Mucosa of gallbladder (tissue), 1 donor: ENCODE measurements at places on chromosomes 1 and 21. TPM values are rescaled to one million over a fixed set of nuclear protein-coding genes. Genes with fewer than 3 reads are reported as not detected.

DNA sequence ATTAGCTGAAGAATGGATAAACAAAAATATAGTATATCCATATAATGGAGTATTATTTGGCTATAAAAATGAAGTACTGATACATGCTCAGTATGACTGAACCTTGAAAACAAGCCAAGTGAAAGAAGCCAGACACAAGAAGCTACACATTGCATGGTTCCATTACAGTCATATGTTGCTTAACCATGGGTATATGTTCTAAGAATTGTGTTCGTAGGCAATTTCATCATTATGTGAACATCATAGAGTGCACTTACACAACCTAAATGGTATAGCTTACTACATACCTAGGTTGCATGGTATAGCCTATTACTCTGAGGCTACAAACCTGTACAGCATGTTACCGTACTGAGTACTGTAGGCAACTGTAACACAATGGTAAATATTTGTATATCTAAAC, 28.6 kb upstream of the FCAMR start:
- no peak for DNase-seq

GRCh38 chr1:91070298-91070697, 48.5 kb upstream of the ZNF644 start:
- no peak for DNase-seq

DNA sequence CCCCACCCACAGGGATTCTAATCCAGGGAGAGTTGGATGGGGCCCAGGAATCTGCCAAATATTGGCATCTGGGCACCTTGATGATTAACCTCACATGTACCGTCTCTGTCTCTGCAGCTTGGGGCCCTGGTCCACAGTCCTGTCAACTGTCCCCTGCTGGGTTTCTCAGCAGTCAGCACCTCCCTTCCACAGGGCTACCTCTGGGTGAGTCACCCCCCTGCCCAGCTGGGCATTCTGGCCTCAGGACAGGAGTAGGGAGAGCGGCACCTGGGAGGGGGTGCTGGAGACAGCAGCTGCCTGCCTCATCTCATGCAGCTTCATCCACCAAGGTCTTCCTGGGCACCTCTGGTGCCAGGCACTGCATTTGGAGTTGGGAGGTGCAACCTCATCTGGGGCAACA, 100.6 kb upstream of the ACTL8 start:
- DNase-seq, result no peak

DNA sequence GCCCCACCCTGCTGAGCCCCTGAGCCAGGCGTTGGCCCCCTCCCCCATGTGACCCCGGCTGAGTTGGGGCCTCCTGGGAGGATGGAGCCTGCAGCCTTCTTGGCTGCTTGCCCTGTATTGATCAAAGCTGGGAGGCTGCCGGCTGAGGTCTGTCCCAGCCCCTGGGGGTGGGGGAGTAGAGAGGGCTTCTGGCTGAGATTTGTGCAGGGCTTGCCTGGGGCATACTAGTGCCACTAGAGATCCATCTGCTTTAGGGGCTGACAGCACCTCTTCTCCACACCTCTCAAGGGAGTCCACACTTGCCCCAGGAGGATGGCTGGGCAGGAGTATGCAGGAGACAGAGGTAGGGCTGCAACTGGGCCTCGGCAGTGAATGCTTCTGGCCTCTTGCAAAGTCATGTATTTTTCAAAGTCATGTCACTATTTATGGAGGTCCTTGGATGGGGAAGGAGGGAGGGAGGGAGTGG, 53.6 kb upstream of the SSBP3 start:
- peak; percentile 41 for DNase-seq

- peak; percentile 16 for DNase-seq
Measured at GRCh38 chr1:195664628-195665027, 943.6 kb downstream of the KCNT2 start.

DNA sequence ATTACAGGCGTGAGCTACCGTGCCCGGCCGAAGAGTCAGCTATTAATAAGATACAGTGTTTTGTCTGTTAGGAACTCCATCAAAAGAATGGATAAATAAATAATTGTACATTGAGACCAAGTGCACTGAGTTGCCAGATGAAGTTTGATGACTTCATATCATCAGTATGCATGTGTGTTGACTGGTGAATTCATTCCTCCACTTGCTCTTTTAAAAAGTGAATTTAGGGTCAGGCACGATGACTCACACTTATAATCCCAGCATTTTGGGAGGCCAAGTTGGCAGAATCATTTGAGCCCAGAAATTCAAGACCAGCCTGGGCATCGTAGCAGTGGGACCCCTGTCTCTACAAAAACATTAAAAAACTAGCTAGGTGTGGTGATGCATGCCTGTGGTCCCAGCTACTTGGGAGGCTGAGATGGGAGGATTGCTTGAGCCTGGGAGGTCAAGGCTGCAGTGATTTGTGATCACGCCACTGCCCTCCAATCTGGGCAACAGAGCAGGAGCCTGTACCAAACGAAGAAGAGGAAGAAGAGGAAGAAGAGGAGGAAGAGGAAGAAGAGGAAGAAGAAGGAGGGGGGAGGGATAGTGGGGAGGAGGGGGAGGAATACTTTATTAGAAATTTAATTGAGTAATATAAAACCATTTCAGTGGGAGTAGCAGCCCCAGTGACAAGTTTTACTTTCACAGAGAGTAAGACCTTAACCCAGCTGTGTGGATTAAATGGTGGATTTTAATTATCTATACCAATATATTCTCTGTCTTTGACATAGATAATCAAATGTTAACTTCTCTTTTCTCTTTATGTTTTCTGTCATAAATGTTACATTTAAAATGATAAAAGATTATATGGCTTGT, 74.9 kb downstream of the CCDC18 start:
- no peak for DNase-seq

DNA sequence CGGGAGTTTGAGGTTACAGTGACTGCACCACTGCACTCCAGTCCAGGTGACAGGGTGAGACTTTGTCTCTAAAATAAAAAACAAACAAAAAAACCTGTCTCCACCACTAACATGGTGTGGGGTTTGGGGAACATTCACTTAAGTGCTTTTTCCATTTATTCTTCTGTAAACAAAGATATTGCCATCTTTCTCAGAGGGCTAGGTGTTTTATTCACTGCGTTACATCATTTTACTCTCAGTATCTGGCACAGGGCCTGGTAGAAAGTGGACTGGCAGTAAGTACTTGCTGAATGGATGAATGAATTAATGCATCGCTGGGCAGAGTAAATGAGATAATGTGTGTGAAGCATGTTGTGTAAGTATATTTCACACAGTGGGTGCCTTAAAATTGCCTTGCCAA, 20.1 kb downstream of the KIAA0040 start:
- DNase-seq, result no peak

GRCh38 chr1:208935517-208936187, 647.9 kb upstream of the CAMK1G start:
- DNase-seq, result no peak

Gene LHX4
- total RNA-seq, result 0.03 TPM

Gene OR2AJ1
- total RNA-seq, result not detected

Gene FCER1A
- 1.1 TPM for total RNA-seq
